ENCODE measurements at places on chromosomes 11 and 22.
A peak's percentile ranks its signal among the peaks of the same experiment; 100 is the strongest.

- DNase-seq, result no peak
Observed at GRCh38 chr11:69356703-69357457, 62.9 kb downstream of the MYEOV start.

- DNase-seq, result no peak
Observed at GRCh38 chr11:2815762-2816496, 69.6 kb downstream of the CDKN1C start.

DNA sequence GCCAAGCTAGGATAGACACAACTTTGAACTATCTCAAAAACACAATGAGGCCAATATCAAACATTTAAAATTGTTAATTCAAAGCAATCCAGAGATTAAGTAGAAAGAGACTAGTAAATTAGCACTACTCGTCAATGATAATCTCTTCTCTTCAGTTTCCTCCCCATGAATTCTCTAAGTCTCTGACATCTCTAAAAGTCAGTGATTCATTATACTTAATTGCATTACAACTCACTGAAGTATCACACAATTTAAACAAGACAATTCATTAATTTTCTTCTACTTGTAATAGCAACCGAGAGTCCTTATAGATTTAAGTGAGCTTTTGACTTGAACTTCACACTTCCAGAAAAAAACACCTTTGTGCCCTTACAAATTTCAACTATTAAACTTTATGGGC is 4.3 kb downstream of the DDX6 start:
- no peak for DNase-seq

GRCh38 chr22:49152127-49152938 is 675.3 kb downstream of the BRD1 start:
- DNase-seq, result no peak

- no peak for DNase-seq
Observed at GRCh38 chr11:112826788-112827187, 134.4 kb upstream of the NCAM1 start.

- DNase-seq, result no peak
Observed at GRCh38 chr11:33724644-33725035, 11.6 kb downstream of the CD59 start.

- DNase-seq, result no peak
Observed at GRCh38 chr11:119025099-119025473, 5.6 kb downstream of the SLC37A4 start.

DNA sequence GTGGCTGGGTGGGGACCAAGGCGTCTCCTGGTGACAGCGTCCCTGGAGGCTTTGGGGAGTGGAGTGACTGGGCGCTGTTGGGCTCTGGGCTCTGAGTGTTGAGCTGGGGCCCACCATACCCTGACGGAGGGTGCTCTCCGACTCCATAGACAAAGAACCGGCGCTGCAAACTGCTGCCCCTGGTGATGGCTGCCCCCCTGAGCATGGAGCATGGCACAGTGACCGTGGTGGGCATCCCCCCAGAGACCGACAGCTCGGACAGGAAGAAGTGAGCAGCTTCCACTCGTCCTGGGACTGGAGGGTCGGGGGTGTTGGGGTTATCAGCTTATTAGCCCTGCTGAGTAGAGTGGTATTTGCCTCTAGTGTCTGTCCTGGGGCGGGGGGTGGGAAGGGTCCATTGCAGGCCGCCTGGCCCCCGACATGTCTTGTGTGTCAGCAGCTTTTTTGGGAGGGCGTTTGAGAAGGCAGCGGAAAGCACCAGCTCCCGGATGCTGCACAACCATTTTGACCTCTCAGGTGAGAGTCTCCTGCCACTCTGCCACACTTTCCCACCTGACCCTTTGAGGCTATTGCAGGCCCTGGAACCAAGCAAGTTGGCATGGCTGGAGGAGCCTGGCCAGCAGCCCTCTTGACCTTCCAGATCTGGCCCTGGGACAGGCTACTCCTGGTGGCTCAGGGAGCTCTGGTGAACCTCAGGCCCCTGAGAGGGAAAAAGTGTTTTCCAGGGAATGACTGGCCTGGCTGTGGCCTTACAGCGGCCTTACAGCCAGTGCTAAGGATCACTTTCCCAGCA is 7.6 kb downstream of the CLDN5 start:
- no peak for DNase-seq

DNA sequence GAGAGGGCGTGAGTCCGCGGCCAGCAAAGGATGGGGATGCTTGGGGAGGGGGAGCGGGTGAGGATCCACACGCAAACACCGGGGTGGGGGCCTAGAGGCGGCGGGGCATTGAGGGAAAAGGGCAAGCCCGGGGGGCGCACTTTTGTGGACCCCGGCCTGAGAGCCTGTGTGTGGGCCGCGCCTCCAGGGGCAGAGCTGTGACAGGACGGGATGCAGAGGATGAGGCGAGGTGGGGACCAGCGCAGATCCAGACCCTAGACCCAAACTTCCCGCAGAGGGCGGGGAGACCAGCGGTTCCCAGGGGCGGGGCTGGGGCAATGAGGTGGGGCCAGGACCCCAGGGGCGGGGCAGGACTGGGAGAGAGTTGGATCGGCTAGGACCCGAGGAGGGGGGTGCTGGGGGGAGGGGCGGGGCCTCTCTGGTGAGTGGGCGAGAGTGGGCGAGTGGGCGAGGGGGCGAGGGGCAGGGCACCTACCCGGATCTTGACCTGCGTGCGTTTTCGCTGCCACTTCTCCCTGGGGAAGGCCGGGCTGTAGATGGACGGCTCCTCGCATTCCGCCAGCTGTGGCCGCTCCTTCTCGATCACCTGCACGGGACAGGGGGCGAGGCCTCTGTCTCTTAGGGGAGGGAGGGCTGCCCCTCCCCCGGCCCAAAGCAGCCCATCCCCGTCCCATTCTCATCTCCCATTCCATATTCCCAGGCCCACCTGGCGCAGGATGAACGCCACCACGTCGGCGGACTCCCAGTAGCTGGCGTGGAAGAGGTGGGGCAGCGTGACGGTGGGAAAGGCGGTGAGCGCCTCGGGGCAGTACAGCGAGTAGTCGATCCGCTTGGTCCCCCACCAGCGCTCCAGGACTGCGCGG is 10.6 kb downstream of the PITPNM1 start:
- no peak for DNase-seq

- DNase-seq, result no peak
Observed at GRCh38 chr11:62925308-62925707, 4.1 kb upstream of the CHRM1 start.

DNA sequence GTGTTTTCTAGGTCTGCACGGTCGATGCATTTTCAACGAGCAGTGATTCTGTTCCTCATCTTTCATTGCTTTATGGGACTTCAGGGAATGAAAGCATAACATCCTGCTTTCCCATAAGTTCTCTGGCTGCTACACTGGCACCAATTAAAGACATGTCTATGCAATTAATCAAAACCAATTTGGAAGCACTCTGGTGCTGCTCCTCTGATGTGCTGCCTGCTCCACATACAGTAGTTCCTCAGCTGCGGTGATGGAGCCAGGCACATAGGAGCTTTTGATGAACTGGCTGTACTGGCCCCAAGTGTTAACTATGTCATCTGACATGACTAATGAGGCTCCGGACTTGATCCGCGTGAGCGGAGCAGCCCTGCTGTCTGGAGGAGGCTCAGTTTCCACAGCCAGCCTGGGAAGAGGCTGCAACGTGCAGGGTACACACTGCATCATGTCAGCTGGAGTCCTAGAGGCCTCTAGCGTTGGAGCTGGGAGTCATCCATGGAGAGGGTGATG is 29.8 kb downstream of the GVQW3 start:
- no peak for DNase-seq

- DNase-seq, result no peak
Observed at GRCh38 chr22:49270595-49271368, 556.9 kb downstream of the BRD1 start.

GRCh38 chr22:30159561-30160353 is 79.5 kb downstream of the HORMAD2 start:
- no peak for DNase-seq

DNA sequence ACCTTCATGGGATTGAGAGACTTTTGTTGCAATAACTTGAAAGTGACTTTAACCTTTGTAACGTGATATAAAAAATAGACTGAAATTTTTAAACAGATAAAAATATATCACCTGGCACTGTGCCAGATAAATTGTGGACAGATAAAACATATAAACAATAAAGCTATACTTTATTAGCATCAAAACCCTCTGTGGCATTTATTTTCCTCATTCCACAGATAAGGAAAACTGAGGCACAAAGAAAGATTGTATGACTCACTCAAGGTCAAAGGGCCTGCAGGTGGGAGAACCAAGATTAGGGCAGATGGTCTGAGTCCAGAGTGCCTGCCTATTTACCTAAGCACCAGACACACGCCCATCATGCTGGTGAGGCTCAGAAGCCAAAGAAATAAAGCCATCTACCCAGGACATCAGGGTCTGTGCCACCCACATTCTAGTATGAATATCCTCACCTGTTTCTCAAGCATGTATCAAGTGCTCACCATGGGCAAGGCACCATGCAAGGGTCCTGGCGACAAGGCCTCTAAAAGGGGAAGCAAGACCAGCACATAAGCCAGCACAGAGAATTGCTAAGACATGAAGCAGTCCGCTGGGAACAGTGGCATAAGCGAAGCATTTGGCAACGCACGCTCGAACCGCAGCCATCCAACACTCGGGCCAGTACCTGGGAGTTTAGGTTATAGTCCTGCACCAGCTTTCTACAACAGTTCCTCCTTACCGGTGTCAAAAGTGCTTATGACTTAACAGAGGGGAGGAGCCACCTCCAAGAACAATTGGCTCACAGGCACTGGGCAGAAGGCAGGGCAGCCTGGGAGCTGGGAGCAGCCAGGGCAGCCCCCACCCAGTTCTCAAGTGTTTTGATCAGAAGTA is 17.6 kb downstream of the MYH9 start:
- peak; percentile 52 for DNase-seq

- DNase-seq, result no peak
Observed at GRCh38 chr11:111305876-111306275, 7.5 kb downstream of the POU2AF3 start.

DNA sequence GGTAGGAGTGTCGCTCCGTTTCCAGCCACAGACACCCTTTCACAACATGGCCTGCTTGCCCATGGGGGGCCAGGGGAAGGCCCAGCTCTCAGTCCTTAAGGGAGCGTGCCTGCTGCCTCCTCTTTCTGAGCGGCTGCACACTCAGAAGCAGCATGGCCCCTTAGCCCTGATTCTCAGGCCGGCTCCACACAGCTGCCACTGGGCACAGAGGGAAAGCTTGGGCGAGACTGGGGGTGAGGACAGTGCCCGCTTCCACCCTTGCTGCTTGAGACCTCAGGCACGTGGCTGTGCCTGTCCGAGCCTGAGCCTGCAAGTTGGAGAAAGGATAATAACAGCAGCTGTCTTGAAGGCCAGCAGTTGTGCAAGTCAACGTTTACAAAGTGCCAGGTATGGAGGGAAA is 416.3 kb downstream of the SHANK2 start:
- no peak for DNase-seq

GRCh38 chr11:28581286-28582242 is 473.4 kb downstream of the METTL15 start:
- no peak for DNase-seq

- DNase-seq, result peak; percentile 71
Observed at GRCh38 chr22:44735518-44736428, 16.6 kb upstream of the ARHGAP8 start.

GRCh38 chr11:95055283-95055897 is 6.2 kb downstream of the KDM4F start:
- no peak for DNase-seq

- DNase-seq, result no peak
Observed at GRCh38 chr22:41636467-41636866, 15.4 kb downstream of the XRCC6 start.

- no peak for DNase-seq
Observed at GRCh38 chr11:85348945-85349344, 278.2 kb downstream of the DLG2 start.

DNA sequence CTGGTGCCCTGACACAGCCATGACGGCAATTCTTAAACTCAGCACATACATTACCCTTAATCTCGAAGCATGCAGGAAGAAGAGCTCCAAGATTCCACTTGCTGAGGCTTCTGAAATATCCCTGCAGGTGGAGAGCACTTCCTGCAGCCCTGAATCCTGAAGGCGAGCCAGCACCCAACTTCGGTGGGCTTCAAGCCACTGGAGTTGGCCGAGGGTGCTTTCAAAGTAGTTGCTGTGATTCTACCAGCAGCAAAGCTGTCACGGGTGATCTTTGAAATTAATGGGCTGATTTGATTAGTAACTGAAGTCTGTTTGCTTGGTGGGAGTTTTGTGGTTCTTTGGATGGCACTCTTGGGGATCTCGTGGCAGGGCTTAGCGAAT is 9.0 kb upstream of the FTH1 start:
- no peak for DNase-seq

GRCh38 chr11:114036958-114037357 is 22.6 kb upstream of the ZBTB16 start:
- no peak for DNase-seq

DNA sequence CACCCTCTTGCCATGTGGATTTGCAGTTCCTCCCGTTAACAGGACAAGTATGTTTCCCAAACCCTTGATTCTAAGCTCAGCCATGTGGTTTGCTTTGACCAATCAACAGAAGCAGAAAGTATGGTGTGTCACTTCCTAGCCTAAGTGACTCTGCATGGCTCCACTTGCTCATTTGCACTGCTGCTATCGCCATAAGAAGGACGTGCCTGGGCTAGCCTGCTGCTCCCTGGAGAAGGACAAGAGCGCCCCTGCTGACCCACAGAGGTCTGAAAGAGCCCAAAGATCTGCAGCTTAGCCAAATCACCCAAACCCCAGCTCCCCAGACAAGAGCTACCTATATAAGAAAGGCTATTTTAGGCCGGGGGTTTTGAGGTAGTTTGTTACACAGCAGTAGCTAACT is 18.0 kb downstream of the TBRG1 start:
- DNase-seq, result no peak

DNA sequence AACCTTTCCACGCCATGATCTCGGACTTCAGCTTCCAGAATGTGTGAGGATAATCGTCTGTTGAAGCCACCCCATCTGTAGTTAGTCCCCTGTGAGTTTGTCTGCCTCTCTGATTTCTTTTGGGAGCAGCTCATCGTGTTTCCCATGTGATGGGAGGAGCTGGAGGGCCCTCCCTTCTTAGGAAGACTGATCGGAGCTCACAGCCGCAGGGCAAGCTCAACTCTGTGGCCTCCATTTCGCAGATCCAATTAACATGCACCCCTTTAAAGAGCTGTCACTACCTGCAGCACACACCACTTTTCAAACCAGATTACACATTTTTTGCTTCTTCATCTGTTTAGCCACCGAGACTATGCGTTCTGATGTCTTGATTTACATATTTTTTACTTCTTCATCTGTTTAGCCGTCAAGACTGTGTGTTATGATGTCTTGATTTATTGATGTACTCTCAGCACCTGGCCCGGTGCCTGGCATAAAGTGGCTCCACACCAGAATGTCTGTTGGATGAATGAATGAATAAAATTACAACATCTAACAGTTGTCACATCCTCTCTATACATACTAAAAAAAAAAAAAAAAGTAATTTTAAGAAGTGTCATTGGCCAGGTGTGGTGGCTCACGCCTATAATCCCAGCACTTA is 14.9 kb upstream of the PPFIA1 start:
- no peak for DNase-seq

GRCh38 chr22:31308181-31308580 is 15.9 kb upstream of the PIK3IP1 start:
- peak; percentile 58 for DNase-seq

- DNase-seq, result no peak
Observed at GRCh38 chr11:113841691-113842090, 33.7 kb downstream of the USP28 start.
